ENCODE measurements at places on chromosomes 12 and 14.

GRCh38 chr12:95882080-95882479 lies 23.3 kb downstream of the SNRPF start:
- DNase-seq, result peak; percentile 43

GRCh38 chr12:118742431-118742830 lies 238.9 kb upstream of the SRRM4 start:
- DNase-seq, result no peak

DNA sequence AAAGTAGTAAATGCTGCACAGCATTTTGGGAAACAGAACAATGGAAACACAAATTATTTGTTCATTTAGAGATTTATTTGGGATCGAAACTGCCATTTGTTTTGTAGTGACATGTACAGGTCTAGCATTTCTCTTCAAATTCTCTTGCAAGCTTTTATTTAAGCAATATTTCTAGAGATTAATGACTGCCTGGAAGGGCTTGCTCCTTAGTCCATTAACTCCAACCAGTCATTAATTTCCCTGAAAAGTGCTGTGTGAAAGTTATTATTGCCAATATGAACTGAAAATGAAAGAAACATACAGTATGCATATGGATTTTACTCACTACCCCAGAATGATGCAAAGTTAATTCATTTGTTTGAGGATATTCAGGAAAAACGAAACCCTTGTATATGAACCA lies 1349.6 kb upstream of the FLRT2 start:
- DNase-seq, result no peak

GRCh38 chr12:65004270-65004669 lies 116.8 kb downstream of the WIF1 start:
- DNase-seq, result peak; percentile 6

DNA sequence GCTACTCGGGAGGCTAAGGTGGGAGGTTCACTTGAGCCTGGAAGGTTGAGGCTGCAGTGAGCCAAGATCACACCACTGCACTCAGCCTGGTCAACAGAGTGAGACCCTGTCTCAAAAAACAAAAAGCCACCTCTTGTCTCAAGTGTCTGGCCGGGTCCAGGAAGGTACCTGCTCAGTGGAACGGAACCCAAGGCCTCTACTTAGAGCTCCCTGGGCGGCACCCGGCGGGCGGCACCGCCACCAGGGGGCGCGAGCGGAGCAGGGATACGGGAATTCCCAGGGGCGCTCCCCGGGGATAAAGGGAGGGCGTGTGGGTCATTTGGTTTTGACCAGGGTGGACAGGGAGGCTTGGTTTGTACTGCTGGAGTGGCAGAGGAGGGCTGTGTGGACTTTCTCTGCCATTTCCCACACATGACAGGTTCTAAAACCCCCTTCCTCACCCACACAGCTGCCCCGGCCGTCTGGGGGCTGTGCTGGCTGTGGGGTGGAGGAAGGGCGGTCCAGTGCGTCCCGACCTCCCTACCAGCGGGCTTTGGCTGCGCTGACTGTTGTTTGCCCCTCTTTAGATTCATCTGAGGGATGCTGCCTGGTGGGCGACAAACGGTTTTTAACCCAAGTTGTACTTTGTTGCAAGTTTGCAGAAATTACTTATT lies 91.4 kb downstream of the SETD3 start:
- DNase-seq, result peak; percentile 56

GRCh38 chr12:94180558-94181296 lies 32.4 kb downstream of the PLXNC1 start:
- DNase-seq, result no peak

DNA sequence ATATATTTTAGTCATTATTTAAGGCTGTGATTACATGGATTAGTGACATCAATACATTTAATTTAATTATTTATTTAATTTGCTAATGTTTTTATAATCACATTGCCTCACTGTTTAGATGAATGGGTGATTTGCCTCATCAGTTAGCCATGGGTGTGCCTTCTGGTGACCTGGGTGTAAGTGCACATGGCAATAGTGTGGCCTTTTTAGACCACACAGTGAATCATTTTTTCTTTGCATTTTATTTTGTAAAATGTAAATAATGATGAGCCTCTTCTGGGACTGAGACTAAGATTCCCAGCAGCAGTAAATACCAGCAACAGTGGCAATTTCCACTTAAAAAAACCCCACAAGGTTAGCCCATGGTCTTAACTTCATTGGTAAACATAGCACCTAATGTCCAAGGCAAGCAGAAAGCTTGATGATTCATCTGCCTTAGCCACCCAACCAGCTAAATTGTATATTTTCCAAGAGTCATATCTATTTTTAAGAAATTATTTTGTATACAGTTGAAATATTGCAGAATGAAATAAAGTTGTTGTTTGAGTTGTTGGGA lies 235.9 kb upstream of the NOVA1 start:
- DNase-seq, result no peak

- DNase-seq, result no peak
Measured at GRCh38 chr14:24513009-24513408, 4.9 kb upstream of the CMA1 start.

- DNase-seq, result no peak
Measured at GRCh38 chr14:56858422-56858821, 48.1 kb upstream of the OTX2 start.

- DNase-seq, result no peak
Measured at GRCh38 chr12:46364777-46365580, 7.6 kb downstream of the SLC38A2 start.

DNA sequence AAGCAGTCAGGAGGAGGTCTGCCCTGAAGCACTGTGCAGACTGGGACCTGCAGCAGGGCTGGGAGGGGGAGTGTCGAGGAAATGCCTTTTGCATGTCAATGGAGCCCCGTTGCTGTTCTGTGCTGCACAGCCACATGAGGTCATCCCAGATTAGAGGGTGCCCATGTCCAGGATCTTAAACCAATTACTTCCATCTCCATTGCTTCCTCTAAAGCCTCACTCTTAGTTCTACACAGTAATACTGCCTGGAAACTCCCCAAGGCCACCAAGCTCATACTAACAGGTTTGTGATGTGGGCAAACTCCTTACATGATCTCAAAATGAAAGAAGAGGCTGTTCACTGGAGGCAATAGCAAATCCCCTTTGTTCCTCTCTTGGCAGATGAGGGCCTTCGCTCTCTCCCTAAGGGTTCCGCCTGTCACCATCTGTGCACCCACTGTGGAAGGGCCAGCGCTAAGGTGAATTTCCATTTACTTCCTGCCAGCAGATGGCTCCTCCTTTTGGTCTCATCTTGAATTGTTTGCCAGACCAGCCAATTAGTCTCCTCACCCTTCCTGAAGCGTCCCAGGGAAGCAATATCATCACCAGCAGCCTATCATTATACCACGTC lies 35.4 kb upstream of the LTA4H start:
- no peak for DNase-seq

DNA sequence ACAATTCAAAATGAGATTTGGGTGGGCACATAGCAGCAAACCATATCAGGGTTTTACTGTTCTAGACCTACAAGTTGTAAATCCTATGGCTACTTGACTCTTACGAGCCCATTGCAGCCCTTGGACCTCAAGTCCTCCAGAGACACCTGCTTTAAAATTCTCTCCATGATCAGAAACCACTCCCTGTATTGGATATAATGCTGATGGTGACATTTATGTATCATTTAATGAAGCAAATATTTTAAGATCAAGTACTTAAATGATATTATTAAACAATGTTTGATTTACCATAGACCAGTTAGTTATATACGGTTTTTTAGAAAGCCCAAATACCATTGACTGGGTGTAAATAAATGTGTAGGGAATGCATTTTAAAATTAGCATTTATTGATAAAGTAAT lies 24.2 kb downstream of the AMDHD1 start:
- no peak for DNase-seq

- no peak for DNase-seq
Measured at GRCh38 chr14:99402950-99403349, 77.7 kb downstream of the SETD3 start.

DNA sequence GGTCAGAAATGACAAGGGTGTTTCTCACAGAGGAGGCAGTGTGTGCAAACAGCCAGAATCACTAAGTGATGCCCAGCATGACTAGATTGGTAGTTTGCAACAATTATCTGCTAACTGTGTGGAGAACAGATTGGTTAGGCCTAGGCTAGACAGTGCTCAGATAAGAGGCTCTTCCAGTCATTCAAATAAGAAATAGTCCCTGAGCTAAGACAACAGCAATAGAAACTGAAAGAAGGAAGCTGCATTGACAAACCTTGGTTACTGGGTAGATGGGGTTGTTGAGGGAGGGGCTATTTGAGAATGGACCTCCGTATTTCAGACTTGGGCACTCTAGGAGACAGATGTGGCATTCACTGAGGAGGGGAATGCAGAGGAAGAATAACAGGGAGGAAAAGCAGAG lies 255.0 kb upstream of the NPAS3 start:
- no peak for DNase-seq

- no peak for DNase-seq
Measured at GRCh38 chr12:89782807-89783206, 74.2 kb upstream of the ATP2B1 start.

GRCh38 chr12:69502345-69503081 lies 32.3 kb downstream of the FRS2 start:
- DNase-seq, result peak; percentile 23

GRCh38 chr12:65170209-65170881 lies 962 bp downstream of the LEMD3 start:
- peak; percentile 55 for DNase-seq

- no peak for DNase-seq
Measured at GRCh38 chr14:21723431-21724045, 49.9 kb upstream of the OR4E1 start.

- DNase-seq, result no peak
Measured at GRCh38 chr12:131105736-131106348, 152.1 kb downstream of the ADGRD1 start.

- DNase-seq, result no peak
Measured at GRCh38 chr14:71482671-71483070, 449.6 kb upstream of the RGS6 start.

GRCh38 chr12:6231359-6232268 lies 31.4 kb downstream of the CD9 start:
- no peak for DNase-seq

DNA sequence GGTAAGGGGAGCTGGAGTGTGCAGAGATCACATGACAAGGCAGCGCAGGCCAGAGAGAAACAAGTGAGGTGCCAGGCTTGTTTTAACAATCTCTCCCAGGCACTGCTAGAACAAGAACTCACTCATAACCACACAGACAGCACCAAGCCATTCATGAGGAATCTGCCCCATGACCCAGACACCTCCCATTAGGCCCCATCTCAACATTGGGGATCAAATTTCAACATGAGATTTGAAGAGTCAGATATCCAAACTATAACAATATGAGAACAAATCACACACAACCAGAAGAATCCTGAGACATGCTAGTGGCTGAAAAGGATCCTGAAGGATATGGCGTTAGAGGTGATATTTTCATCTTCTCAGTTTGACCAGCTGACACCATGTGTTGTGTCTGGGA lies 21.9 kb downstream of the OR6J1 start:
- no peak for DNase-seq

- no peak for DNase-seq
Measured at GRCh38 chr14:30395065-30395464, 163.9 kb upstream of the G2E3 start.

GRCh38 chr12:27549801-27550652 lies 26.0 kb downstream of the PPFIBP1 start:
- DNase-seq, result peak; percentile 84

- no peak for DNase-seq
Measured at GRCh38 chr12:16261944-16262475, 15.5 kb downstream of the SLC15A5 start.

DNA sequence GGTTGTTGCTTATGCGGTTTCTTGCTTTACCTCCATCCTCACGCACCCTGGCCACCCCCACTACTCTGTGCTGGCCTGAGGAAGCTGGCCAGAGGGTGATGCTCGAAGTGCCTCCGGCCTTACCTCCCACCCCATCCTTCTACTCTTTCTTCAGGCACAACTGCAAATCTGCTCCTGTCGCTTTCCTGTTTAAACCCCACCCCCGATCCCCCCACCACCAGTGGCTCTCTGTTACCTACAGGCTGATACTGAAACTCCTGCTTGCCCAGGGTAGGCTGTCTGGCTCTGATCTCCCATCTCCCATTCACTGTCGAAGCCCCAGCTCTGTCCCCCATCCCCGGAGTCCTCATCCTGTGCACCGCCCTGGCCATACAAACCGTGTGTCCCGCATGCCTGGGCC lies 111.5 kb downstream of the PRMT8 start:
- no peak for DNase-seq

DNA sequence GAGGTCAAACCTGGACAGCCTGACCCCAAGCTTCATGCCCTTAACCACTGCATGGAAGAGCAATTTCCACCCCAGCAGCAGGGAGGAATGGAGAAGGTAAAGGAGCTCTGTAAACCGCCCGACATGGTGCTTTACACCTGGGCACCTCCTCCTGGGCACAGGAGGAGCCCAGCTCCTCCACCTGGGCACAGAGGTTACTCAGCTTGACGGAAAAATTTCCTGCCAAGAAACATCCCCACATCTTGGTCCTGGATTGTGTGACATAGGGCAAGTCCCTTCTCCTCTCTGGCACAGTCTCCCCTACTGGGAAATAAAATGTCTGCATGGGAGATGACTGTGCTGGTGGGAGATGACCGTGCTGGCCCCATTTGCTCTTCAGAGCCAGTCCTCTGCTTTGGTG lies 40.8 kb downstream of the TTC7B start:
- DNase-seq, result no peak

DNA sequence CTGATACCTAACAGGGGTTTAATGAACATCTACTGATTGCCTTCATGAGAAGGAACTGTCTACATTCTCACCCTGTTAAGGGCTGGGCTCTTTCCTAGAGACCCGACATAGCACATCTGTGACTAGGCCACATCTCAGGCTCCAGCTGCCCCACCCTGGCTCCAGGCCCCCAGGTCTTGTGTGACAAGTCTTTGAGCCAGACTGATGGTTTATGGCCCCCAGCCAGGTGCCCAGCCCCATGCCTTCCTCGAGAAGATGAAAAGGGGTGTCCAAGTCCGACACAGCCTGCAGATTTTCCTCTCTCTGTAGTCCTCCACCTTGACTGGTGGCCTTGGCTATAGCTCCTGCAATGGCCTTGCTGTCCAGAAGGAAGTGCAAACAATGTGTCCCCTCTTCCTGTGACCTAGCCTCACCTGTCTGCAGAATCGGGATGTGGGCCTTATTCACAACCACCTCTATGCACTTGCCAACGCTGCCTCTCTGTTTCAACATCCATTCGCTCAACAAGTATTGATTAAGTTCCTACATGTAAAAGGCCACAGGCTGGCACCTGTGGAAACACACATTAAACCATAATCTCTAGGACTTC lies 4.2 kb downstream of the ACTN1 start:
- DNase-seq, result no peak

DNA sequence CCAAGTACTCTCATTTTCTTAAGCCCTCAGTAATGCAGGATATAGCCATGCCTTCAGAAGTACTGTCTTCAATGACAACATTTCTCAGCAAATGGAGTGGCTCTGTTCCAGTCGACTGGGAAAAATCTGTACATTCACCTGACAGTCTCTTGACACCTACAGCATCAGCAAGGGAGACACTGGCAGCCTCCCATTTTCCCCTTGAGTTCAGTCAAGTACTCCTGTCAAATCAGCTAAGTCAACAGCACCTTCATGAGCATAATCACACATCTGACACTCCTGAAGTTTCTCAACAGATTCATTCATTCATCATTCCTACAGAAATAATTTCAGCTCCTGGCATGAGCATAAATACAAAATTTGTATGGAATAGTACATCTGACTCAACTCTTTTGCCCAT lies 46.1 kb downstream of the INTS13 start:
- no peak for DNase-seq

GRCh38 chr14:29548948-29549370 lies 378.7 kb downstream of the PRKD1 start:
- peak; percentile 70 for DNase-seq

GRCh38 chr14:103186909-103187586 lies 63.8 kb downstream of the TNFAIP2 start:
- DNase-seq, result no peak
